ENCODE measurements at places on chromosomes 4 and X.

GRCh38 chrX:13277539-13277938 is 42.3 kb downstream of the ATXN3L start:
- no peaks in the 10 kb centered on the region for H3K27me3 ChIP-seq
- H3K4me1 ChIP-seq: peaks cover 10% of the 10 kb centered on the region
- no peak overlapping the region for H3K4me3 ChIP-seq
- DNase-seq: no peak
- no peak overlapping the region for H3K27ac ChIP-seq
- no peaks in the 10 kb centered on the region for H3K36me3 ChIP-seq

- DNase-seq: no peak
- no peaks in the 10 kb centered on the region for H3K4me1 ChIP-seq
- no peak overlapping the region for H3K27ac ChIP-seq
- no peak overlapping the region for H3K4me3 ChIP-seq
These were observed 247.9 kb upstream of the PCDH10 start for GRCh38 chr4:132901224-132901623.

DNA sequence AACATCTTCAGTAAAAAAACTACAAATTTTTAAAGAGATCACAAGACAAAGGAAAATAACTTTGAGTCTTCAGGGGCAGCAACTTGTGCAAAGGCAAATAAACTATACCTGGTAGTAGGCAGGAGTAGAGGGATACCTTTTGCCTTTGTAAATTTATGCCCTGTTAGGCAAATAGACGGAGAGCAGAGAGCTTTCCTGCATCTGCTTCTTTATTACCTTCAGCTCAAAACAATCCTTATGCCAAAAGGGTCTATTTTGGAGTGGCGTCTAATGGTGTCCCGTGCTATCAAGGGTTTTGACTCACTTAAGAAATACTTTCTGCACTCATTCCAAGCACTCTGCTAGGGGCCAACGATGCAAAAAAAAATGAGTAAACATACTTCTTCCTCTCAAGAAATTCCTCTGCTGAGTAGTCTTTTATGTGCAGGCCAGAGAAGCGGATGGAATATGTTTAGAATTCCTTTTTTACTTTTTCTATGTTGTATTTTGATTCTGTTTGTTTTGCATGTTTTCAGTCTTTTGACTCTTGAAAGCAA is 131.9 kb downstream of the ANXA5 start:
- no peak for DNase-seq
- H3K4me3 ChIP-seq: no peak overlapping the region
- H3K4me1 ChIP-seq: no peaks in the 10 kb centered on the region
- H3K27me3 ChIP-seq: no peaks in the 10 kb centered on the region
- no peak overlapping the region for H3K27ac ChIP-seq

GRCh38 chr4:80521438-80521837 is 185.9 kb downstream of the CFAP299 start:
- no peaks in the 10 kb centered on the region for H3K4me1 ChIP-seq
- no peak overlapping the region for H3K27ac ChIP-seq
- no peak overlapping the region for H3K4me3 ChIP-seq
- no peaks in the 10 kb centered on the region for H3K27me3 ChIP-seq
- H3K36me3 ChIP-seq: no peaks in the 10 kb centered on the region

DNA sequence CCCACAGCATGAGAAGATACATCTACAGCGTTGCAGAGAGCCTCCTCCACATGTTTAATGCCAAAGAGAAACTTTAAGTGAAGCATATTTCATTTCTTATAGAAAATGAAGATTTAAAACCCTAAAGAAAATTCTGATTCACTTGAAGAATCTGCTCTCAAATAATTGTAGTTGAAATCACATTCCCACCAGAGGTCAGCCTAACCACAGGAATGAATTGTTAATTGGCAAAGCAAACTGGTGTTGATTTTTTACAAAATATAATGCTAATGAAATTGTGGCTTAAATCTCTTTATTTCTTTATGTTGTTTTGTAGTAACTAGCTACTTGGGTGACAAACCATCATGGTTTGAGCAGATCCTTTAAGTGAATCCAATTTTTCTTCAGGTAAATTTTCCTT is 31.1 kb upstream of the WDR17 start:
- no peaks in the 10 kb centered on the region for H3K27me3 ChIP-seq
- DNase-seq: peak; percentile 35
- H3K4me1 ChIP-seq: no peaks in the 10 kb centered on the region
- no peaks in the 10 kb centered on the region for H3K36me3 ChIP-seq

DNA sequence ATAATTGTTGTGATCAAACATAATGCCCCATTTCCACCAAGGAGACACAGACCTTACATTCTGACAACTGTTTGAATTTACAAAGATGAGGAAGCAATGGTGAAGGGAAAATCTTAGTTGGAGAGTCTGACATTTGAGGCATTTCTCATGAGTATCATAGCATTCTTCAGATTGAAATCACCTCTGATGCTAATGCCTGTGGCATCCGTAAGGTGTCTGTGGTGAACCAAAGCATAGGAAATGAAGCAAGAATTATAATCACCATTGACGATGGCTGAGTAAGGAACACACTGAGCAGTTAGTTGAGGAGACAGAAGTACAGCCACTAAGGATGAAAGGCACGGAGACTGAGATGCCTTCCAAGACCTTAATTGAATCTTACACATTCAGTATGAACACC is 575.7 kb downstream of the TRIML1 start:
- H3K27ac ChIP-seq: no peak overlapping the region
- H3K36me3 ChIP-seq: no peaks in the 10 kb centered on the region
- no peak overlapping the region for H3K4me3 ChIP-seq
- peaks cover under 1% of the 10 kb centered on the region for H3K4me1 ChIP-seq
- DNase-seq: no peak
- no peaks in the 10 kb centered on the region for H3K27me3 ChIP-seq

GRCh38 chrX:109958266-109958665 is 44.6 kb upstream of the TMEM164 start:
- H3K4me3 ChIP-seq: no peak overlapping the region
- no peak overlapping the region for H3K27ac ChIP-seq
- no peaks in the 10 kb centered on the region for H3K36me3 ChIP-seq
- H3K27me3 ChIP-seq: peaks cover 9% of the 10 kb centered on the region
- no peaks in the 10 kb centered on the region for H3K4me1 ChIP-seq

DNA sequence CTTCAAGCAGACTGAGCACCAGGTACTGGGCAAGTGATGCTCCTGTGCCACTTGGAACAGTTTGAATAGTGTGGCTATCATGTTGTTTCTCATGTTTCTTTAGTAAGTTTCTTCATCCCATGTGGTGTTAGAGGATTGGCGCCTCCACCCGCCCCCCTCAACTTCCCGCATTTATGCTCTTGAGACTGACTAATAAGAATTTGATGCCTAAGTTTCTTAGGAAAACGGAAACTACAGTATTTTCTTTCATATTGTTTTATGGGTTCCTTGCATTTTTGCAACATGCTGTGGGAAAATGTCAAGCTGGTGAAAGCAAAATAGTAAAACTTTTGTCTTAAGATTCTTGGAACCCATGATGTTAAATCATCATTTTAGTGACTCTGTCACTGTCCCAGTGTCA is 101.2 kb upstream of the SLC4A4 start:
- peaks cover 14% of the 10 kb centered on the region for H3K4me1 ChIP-seq
- no peaks in the 10 kb centered on the region for H3K27me3 ChIP-seq
- DNase-seq: no peak
- H3K36me3 ChIP-seq: no peaks in the 10 kb centered on the region
- H3K4me3 ChIP-seq: no peak overlapping the region

- H3K27ac ChIP-seq: no peak overlapping the region
- DNase-seq: no peak
- H3K4me1 ChIP-seq: no peaks in the 10 kb centered on the region
- no peak overlapping the region for H3K4me3 ChIP-seq
- H3K36me3 ChIP-seq: no peaks in the 10 kb centered on the region
These were observed 2.5 kb downstream of the NYX start for GRCh38 chrX:41449615-41450014.

GRCh38 chrX:148310426-148311165 is 189.8 kb upstream of the AFF2 start:
- no peaks in the 10 kb centered on the region for H3K27me3 ChIP-seq
- H3K4me1 ChIP-seq: no peaks in the 10 kb centered on the region
- H3K4me3 ChIP-seq: no peak overlapping the region
- DNase-seq: no peak
- no peak overlapping the region for H3K27ac ChIP-seq

- no peak overlapping the region for H3K27ac ChIP-seq
- H3K36me3 ChIP-seq: peaks cover 31% of the 10 kb centered on the region
- DNase-seq: no peak
- peaks cover 13% of the 10 kb centered on the region for H3K4me1 ChIP-seq
These were observed 1.8 kb downstream of the KDM5C start for GRCh38 chrX:53223068-53223693.

DNA sequence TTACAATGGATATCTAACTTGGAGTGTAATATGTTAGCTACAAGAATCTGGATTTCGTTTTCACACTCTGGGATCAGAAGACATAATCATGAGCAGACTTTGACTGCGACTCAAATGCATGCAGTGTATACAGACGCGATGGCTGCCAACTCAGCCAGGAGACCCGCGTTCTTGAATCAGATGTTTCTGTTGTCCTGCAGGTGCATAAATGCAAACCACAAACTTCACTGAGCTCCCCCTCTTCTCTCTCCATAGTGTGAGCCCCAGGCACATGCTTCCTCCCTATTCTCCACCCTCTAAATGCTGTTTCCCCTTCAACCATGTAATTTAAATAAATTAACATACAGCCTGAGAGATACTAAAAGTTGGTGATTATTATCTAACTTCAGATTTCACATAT is 347.9 kb downstream of the DCHS2 start:
- H3K36me3 ChIP-seq: no peaks in the 10 kb centered on the region
- H3K27ac ChIP-seq: no peak overlapping the region
- H3K4me3 ChIP-seq: no peak overlapping the region
- H3K27me3 ChIP-seq: peaks cover 2% of the 10 kb centered on the region

DNA sequence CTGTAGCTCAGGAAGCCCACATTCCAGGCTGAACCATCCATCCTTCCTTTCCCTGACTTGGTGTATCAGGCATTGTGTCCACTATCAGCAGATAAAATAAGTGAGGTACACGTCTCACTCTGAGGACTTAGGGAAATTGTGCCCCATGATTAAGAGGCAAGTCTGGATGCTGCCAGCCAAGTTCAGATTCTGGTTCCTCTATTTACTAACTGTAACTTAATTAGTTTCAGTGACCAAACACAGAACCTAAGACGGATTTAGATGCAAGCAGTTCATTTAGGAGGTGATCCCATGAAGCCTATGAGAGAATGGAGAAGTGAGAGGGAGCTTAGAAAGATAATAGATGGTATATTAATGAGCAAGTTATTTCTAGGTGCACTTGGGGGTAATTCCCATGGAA is 56.6 kb upstream of the PACRGL start:
- no peaks in the 10 kb centered on the region for H3K4me1 ChIP-seq
- H3K27me3 ChIP-seq: no peaks in the 10 kb centered on the region
- H3K4me3 ChIP-seq: no peak overlapping the region
- DNase-seq: no peak
- H3K36me3 ChIP-seq: no peaks in the 10 kb centered on the region
- H3K27ac ChIP-seq: no peak overlapping the region

DNA sequence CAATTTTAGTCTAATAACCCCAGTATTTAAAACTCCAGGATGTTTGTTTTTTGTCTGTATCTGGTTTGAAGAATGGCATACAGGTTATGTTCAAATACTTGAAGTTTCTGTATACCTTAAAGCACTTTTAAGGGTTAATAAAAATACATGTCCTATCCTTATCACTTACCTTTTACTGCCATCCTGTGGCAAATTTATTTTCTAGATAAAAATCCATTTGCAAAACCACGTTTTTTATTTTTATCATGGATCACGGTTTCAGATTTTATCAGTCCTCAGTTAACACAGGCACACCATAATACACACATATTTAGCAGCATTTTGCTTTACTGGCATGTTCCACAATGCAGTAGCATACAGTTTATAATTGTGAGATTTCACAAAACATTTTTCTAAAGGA is 113.3 kb upstream of the H2AZ1 start:
- H3K4me1 ChIP-seq: peaks cover 13% of the 10 kb centered on the region
- DNase-seq: no peak
- no peak overlapping the region for H3K4me3 ChIP-seq
- H3K27ac ChIP-seq: no peak overlapping the region
- no peaks in the 10 kb centered on the region for H3K27me3 ChIP-seq

GRCh38 chrX:46381630-46382029 is 163.6 kb downstream of the ZNF674 start:
- no peaks in the 10 kb centered on the region for H3K36me3 ChIP-seq
- no peaks in the 10 kb centered on the region for H3K27me3 ChIP-seq
- peaks cover 22% of the 10 kb centered on the region for H3K4me1 ChIP-seq
- no peak overlapping the region for H3K27ac ChIP-seq

- H3K27me3 ChIP-seq: no peaks in the 10 kb centered on the region
- no peaks in the 10 kb centered on the region for H3K36me3 ChIP-seq
- no peak for DNase-seq
These were observed 522.9 kb upstream of the SLIT2 start for GRCh38 chr4:19728773-19729172.

DNA sequence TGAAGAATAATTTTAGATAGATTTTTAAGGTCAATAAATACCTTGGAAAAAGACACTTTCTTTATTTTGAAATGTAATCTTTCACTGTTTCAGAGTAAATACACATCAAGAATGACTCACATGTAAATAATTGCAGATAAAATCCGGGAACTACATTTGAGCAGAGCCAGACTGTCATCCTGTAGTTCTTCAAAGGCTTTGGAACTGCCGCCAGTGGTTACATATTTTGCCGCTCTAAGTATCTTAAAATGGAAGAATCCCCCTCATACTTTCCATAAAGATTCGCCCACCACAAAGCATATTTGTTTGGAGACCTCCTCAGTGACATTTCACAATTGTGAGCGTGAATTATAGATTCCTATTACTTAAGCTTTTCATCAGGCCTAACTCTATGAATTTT is 607.8 kb upstream of the ZFP42 start:
- H3K4me1 ChIP-seq: peaks cover 6% of the 10 kb centered on the region
- DNase-seq: no peak
- no peaks in the 10 kb centered on the region for H3K27me3 ChIP-seq
- no peaks in the 10 kb centered on the region for H3K36me3 ChIP-seq

GRCh38 chr4:55183926-55184599 is 58.7 kb upstream of the KDR start:
- DNase-seq: peak; percentile 71
- H3K27ac ChIP-seq: peak overlapping the region; percentile 82
- no peaks in the 10 kb centered on the region for H3K27me3 ChIP-seq
- H3K36me3 ChIP-seq: peaks cover 11% of the 10 kb centered on the region

- no peak overlapping the region for H3K27ac ChIP-seq
- DNase-seq: no peak
- H3K4me1 ChIP-seq: no peaks in the 10 kb centered on the region
- no peaks in the 10 kb centered on the region for H3K36me3 ChIP-seq
These were observed 109.6 kb downstream of the SH2D1A start for GRCh38 chrX:124455966-124456365.

GRCh38 chrX:101195442-101196173 is 24.0 kb upstream of the DRP2 start:
- H3K36me3 ChIP-seq: no peaks in the 10 kb centered on the region
- H3K4me3 ChIP-seq: no peak overlapping the region
- H3K27ac ChIP-seq: no peak overlapping the region
- DNase-seq: no peak
